Fibroblast of lung (primary cell): ENCODE measurements at places on chromosomes 12 and 14. TPM values are rescaled to one million over a fixed set of nuclear protein-coding genes. Genes with fewer than 3 reads are reported as not detected.

DNA sequence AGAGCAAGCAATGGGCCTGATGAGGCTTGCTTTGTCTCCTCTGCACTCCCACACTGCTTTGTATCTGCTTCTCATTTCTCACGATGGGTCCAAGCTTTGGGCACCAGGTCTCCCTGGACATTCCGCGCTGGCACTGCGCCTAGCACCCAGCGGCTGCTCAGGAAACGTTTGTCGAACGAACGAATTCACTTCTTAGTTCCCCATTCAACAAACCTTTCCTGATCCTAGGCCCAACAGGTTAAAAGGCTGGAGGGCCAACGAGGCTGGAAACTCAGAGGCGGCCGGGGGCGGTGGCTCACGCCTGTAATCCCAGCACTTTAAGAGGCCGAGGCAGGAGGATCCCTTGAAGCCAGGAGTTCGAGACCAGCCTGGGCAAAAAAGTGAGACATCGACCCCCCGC, 1.0 kb upstream of the GLRX5 start:
- no peak for DNase-seq

- DNase-seq = no peak
Measured at GRCh38 chr14:106788534-106788933, 1262.2 kb downstream of the TMEM121 start.

DNA sequence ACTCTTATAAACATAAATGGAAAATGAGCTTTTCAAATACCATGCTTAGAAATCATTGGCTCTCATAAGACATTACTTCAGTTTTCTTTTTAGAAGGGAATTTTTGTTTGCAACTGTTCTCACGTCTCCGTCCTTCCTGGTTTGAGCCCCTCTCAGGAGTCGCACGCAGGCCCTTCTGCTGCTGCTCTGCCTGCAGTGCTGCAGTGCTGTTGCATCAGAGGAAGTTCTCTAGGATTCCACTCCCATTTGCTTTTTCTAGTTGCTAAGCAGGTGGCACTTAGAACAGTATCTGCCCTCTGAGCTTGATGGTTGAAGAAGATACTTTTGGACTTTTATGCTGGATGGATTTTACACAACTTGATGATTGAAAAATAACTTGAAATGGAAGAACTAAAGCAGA, 70.8 kb downstream of the SCN8A start:
- DNase-seq = no peak

- DNase-seq = no peak
Measured at GRCh38 chr14:79089576-79089975, 919.4 kb downstream of the NRXN3 start.

DNA sequence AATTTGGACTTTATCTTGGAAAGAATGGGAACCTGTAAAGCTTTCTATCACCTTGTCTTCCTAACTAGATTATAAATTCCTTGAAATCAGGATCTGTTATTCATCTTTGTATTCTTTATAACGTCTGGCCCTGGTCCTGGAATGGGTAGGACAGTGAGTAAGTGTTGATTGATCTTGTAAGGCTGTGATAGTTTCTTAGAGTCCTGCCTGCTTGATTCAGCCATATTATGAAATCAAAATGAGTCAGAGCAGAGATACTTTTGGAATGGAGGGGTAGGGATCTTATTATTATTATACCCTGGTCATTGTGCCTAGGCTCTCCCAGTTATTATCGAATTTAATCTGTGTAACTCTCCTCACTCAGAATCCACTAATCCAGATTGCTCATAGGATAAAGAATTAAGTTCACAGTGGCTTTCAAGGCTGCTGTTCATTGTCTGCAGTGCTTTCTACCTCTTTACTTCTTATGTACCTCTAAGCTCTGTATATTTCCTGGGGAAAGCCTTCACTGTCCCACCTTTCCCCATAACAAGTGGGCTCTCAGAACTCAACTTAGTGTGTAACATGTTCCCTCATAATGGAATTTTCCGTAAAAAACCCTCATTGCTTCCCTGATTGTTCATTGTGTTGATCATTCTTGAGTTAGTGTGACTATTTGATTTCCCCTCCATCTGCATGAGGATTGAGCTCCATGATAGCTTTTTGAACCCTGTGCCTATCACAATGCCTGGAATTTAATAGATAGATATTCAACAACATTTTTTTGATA, 93.3 kb downstream of the DAAM1 start:
- peak; percentile 82 for DNase-seq

The EGLN3 gene
- 0.66 and 1.8 TPM in 2 replicates for total RNA-seq

- no peak for DNase-seq
Measured at GRCh38 chr14:99093532-99094517, 178.2 kb downstream of the BCL11B start.

The ASIC1 gene
- 1.7 and 1.8 TPM in 2 replicates for total RNA-seq

DNA sequence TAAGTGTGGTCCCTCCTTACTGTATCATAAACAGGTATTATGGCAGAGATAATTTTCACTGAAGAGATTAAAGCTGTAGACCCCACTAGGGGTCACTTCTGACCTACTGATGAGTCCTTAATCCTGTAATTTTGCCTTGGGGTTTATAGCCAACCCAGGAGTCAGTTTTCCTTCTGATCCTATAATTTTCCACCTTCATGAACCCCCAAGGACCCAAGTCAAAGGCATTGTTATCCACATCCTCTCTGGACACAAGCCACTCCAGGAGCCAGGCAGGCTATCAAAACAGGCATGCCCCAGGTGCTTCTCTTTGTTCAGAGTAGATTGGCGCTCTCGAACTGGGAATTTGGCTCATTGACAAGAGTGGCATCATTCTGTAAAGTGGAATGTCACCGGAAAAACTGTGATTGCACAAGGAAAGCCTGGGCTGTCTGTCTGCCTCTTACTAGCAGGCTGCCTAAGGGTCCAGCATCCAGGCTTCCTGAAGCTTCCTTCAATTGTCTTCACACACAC, 1523.2 kb upstream of the FLRT2 start:
- peak; percentile 8 for DNase-seq

- no peak for DNase-seq
Measured at GRCh38 chr12:93288626-93289025, 89.1 kb upstream of the NUDT4 start.

GRCh38 chr12:132020292-132020691, 70.5 kb downstream of the EP400 start:
- DNase-seq = no peak

DNA sequence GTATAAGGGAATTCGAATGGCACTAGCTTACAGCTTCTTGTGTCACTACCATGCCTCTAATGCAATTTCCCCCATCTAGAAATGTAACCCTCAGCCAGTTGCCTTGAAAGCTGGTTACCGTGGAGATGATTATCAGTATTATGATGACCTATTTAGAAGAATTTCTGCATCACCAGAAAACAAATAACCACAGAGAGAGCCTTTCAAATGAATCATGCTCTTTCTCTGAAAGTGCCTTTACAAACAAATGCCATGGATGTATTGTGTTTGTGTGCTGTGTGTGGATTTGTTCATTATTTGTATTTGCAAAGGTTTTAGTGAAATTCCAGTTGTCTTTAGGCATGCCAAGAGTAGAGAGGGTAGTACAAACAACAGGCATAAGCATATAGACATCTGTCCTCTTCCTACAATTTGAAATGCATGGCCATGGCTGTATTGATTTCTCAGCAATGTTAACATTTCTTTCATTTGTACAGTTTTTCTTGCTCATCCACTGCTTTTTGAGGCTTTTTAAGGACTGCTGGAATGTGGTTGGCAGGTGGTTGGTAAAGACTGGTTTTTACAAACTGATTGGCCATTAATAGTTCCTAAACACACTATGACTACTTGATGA, 266.5 kb downstream of the PAWR start:
- DNase-seq = peak; percentile 97

DNA sequence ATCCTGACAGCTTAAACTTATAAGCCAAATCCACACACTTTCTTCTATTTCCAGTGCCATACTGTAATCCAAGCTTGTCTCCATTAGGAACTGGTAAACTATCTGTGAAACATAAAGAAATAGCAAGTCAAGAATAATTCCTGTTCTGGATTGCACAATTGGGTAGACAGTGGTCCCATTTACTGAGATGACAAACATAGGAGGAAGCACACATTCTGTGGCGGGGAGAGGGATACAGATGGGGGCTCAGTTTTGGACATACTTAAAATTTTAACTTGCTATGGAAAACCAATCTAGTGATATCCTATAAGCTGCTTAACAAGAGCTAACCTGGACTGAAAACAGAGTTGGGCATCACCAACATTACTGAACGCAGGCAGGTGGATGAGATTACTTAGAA, 16.3 kb downstream of the MAP4K5 start:
- no peak for DNase-seq

The KRT73 gene
- not detected in 2 replicates for total RNA-seq

- no peak for DNase-seq
Measured at GRCh38 chr12:5176036-5176435, 132.4 kb downstream of the KCNA5 start.

The ART4 gene
- total RNA-seq = not detected in 2 replicates

DNA sequence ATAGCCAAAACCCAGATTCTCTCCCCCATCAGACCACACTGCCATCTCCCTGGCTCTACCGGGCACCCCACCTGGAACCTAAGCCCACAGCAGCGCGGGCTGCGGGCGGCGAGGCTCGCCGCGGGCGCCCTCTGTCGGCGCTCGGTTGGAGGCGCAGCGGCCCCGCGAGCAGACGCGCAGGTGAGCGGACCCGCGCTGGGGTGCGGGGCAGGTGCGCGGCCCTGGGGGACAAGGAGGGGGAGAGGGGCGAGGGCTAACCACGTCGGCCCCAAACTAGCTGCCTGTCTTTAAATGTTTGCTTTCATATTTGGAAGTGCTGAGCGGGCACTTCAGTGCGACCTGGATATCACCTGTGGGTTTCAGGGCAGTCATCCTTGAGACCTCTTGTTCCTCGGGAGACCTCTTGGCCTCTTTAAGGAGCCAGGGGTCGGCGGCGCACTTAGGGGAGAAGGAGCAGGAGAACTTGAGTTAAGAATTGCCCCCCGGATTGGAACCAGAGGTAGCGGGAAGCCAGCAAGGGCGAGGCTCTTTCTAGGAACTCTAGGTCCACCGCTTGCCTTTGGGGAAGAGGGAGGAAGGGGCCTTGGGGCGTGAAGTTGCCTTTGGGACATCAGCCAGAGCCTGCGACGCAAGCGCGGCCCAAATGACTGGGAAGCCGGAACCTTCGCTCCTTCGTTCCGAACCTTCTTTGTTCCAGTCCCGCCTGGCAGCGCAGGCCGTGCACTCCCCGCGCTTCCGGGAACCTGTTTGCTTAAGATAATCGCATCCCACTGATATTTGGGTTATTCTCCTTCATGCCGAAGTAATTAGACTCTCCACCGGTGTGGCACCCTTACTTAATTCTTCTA, 78.7 kb downstream of the NEDD1 start:
- no peak for DNase-seq

The SLC25A47 gene
- total RNA-seq = under 0.01 TPM in 1 of 2 replicates, not detected in the other

- DNase-seq = peak; percentile 62
Measured at GRCh38 chr12:111413442-111414086, 7.8 kb downstream of the SH2B3 start.

- DNase-seq = peak; percentile 97
Measured at GRCh38 chr12:11795913-11796459, 146.5 kb downstream of the ETV6 start.

DNA sequence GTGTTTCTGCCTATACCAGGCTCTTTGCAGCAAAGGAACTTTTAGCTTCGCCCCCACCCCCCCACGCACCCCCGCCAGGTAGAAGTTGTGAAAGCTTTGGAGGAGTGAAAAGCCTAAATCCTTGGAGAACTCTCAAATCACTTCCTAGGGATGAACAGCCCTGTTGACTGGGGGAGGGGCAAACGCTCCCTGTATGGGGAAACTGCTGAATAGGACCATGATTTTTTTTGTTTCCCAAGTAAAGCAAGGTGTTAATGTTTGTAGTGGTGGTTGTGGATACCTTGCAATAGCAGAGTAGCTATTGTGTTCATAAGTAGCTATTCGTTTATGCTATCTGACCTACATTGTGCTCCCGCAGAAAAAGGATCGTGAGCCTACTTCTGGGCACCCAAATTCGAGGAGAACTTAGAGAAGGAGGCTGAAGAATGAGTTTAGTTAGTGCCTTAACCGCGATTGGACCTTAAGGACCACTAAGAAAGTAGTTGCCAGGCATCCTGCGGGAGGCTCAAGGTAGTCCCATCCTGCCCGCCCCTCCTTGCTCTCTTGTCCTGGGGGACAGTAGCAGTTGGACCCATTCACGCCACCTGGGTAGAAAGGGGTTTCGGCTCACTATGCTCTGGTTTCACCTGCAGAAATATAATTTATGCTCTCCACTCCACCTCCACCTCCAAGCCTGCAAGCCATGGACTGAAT, 901 bp upstream of the NFKBIA start:
- DNase-seq = no peak

- DNase-seq = no peak
Measured at GRCh38 chr14:104697892-104698583, 8.6 kb downstream of the INF2 start.

GRCh38 chr14:86944434-86944833, 1048.5 kb downstream of the GALC start:
- no peak for DNase-seq

- DNase-seq = no peak
Measured at GRCh38 chr14:30385925-30386324, 173.0 kb upstream of the G2E3 start.

DNA sequence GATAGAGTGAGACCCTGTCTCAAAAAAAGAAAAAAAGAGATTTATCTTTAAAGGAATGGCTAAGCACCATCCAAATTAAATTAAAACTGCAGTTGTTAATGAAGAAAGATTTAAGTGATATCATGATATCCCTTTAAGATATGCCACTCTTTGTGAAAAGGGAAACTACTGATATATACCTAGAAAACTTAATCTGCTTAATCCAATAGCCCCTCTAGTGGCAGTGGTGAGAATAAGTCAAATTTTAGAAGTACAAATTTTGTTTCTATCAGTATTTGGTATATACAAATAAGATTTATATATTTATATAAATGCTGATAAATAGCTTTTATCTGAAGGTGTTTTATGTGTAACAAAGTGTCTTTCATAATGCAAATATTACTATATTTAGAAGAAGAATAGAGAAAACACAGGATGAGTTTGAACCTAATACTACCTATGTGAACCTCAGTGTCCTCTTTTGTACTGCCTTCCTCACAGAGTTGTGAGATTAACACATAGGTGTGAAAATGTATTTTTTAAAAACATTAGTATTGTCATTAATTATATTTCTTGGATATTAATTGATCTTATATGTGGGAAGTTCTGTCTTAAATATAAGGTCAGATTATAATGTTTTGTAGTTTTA, 51.4 kb upstream of the GARIN2 start:
- peak; percentile 39 for DNase-seq

DNA sequence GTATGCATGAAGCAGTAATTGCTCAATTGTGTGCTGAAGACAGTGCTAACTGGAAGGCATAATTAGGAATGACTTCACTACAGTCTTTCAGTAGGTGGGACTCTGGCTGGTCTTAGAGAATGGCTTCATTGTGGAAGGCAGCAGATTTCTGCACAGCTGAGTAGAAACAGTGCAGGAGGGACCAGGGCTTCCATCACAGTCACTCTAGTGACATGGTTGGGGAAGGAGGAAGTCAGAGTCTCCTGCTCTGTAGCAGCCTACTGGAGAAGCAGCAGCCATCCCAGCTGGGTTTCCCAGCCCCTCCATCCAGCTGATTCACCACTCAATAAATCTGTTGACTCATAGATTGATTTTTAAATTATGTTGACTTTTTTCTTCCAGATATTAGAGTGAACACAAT, 80.6 kb upstream of the DBX2 start:
- no peak for DNase-seq

- no peak for DNase-seq
Measured at GRCh38 chr12:54378796-54379397, 5.6 kb downstream of the ZNF385A start.
